Left ventricle myocardium superior (tissue), 1 donor: ENCODE measurements at places on chromosomes 11 and 22. TPM values are rescaled to one million over a fixed set of nuclear protein-coding genes. Genes with fewer than 3 reads are reported as not detected.

FOLR3 gene
- 1.2 TPM for total RNA-seq

ME3 gene
- 29.8 TPM for total RNA-seq

POU2AF1 gene
- 0.62 TPM for total RNA-seq

GVQW3 gene
- total RNA-seq, result 2.3 TPM

P2RX6 gene
- 1.8 TPM for total RNA-seq

ELMOD1 gene
- 0.92 TPM for total RNA-seq

PGA3 gene
- total RNA-seq, result not detected

MAML2 gene
- total RNA-seq, result 4.1 TPM

RGL4 gene
- total RNA-seq, result not detected

RCOR2 gene
- total RNA-seq, result 14.5 TPM

TMEM86A gene
- 4.5 TPM for total RNA-seq

OPCML gene
- 0.37 TPM for total RNA-seq

CCDC188 gene
- 0.27 TPM for total RNA-seq

DNA sequence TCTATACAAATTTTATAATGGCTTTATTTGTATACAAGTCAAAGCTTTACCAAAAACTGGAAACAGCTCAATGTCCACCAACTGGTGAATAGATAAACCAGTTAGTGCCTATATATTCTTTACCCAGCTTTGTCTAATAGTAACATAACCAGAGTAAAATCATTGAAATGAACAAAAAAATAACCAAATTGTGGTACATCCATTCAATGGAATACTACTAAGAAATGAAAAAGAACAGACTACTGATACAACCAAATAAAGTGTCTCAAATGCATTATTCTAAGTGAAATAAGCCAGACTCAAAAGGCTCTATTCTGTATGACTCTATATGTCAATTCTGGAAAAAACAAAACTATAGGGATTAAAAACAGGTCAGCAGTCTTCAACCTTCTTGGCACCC, 40.9 kb upstream of the LDLRAD3 start:
- DNase-seq, result no peak

DNA sequence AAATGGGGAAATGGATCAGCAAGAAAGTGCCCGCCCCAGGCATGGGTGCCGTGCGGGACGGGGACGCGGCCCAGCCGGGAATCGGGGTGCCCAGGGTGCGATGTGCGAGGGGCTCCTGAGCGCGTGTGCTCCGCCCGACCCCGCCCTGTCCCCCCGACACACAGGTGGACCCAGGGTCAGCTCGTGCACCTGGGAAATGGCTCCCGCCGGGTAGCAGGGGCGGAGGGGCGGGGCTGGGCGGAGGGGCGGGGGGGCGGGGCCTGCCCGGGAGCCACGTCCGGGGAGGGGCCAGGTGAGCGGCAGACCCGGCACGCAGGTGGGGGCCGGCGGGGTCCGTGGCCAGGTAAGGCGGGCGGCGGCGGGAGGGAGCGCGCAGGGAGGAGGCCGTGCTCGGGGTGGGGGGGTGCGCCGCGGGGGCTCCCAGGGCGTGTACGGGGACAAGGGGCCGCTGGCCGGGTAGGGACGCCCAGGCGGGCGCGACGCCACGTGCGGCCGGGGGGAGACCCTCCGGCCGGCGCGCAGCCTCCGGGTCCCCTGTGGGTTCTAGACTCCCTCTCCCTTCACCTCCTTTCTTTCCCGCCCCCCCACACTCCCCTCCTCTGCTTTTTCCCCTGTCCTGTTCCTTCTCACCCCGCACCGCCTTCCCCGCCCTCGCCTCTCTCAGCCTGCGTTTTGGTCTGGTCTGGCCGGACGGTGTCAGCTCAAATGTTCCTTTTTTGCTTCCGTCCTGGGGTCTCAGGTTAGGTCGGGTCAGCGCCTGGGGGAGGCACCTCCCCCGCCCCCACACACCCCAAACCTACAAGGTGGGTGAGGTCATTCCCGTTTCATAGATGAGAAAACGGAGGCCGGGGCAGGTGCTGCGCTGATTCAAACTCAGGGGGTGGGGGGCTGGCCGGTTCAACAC, at the start of gene ARHGAP8:
TSS of gene ARHGAP8 (plus strand) at position 291 of the 904 bp plus-strand sequence. CDS start 33,953 bp downstream, outside the sequence.
- no peak for DNase-seq

DNA sequence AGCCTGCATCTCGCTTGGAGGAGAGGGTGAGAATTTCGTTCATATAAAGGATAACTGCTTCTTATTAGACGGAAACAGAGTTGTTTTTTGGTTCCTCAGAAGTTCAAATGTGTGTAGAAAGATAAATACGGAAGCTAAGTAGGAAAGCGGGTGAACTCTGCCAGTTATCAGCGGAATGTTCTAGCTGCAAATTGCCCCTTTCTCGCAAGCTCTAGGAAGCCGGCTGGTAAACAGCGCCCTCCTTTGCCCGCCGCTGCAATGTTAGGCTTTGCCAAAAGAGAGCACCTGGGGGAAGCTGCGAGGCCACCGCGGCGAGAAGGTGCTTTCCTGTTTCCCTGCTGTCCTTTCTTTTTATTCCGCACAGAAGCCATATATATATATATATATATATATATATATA, 67.0 kb downstream of the IGLL5 start:
- no peak for DNase-seq

DNA sequence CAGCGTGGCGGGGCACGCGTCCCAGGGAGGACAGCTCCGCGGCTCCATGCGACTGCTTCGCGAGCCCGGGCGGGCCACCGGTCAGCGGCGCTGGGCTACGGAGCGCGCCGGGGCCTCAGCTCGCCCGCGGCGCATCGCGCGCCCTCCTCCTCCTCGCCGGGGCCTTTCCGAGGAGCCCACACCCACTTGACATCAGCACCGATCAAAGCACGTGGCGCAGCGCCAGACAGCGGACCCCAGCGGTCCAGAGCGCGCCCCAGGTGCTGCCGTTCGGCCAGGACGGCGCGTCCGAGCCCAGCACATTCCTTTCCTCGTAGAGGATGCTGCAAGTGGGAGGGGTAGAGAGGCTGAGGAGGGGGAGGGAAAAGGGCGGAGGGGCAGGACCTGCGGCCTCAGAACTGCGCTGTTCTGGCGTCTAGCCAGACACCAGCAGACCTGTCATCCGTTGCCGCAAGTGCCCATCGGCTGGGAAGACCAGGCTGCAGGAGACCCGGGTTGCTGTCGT, 88.6 kb downstream of the PLEKHA7 start:
- DNase-seq, result peak; percentile 62

DNA sequence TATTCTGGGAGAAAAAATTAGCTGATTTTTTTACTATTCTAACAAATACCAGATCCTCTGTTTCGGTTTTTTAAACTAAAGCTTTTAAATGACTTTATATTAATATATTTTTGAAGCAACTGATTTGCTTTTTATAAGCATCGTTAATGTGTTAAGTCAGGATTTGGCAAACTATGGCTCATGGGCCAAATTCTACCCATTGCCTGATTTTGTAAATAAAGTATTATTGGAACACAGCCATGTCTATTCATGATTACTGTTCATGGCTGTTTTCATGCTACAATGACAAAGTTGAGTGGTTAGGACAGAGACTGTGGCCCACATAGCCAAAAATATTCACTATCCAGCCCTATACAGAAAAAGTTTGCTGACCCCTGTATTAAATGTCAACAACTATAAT, 29.6 kb downstream of the BTBD10 start:
- no peak for DNase-seq

GRCh38 chr11:134170177-134170918, 53.4 kb downstream of the NCAPD3 start:
- no peak for DNase-seq

DNA sequence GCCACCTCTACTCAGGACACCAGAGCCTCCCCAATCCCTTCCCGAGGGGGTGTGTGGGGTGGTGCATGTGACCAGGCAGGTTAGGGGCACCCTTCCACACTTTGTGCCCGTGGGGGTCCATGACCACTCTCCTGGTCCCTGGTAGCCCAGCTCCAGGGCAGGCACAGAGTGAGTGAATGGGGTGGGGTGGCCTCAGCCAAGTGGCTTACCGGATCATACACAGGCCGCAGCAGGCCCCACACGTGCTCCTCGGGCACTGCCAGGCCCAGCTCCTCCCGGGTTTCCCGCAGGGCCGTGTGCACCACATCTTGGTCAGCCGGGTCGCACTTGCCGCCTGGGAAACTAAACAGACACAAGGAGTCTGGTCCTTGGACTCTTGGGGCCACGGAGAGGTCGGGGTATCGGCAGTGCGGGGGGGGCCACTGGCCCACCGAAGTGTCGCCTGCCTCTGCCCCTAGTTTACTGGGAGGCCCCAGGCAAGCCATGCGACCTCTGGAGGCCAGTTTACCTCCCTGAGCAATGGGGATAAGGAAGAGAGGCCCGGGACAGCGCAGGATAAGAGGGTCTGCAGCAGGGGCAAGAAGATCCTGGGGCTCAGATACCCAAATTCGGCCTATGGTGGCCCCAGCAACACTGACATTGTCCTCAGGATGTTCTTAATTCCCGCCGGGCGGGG, 889 bp downstream of the NUDT8 start:
- peak; percentile 54 for DNase-seq

DNA sequence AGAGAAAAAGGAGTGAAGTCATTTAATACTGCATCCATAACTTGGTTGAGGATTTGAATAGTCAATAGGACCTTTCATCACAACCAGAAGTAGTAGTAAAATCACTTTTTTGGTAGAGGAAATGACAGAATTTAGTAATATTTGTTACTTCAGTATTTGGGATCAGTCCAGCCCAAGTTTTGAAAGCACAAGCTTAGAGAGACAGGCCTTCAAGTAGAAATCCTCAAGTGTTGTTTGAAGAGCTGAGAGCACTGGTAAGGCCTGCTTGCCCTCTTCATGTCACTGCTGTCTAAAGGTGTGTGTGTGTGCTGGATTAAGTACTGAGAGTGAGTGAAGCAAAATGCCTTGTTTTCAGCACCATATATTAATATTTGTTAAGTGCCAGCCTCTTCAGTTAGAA, 137.3 kb downstream of the WNT11 start:
- no peak for DNase-seq

DNA sequence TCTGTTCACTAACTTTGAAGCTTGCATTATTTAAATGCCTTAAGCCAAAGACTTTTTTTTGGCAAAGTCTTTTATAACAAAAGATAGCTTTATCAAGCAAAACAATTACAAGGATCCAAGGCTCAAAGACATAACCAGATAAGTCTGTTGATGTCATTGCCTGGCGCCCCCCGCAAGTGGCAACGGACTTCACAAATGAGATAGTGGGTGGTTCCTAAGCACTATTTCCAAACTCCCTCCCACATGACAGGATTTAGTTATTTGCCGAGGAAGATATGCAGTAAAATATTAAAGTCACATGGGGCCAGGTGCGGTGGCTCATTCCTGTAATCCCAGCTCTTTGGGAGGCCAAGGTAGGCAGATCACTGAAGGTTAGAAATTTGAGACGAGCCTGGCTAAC, 194.2 kb upstream of the DDI1 start:
- peak; percentile 34 for DNase-seq

DNA sequence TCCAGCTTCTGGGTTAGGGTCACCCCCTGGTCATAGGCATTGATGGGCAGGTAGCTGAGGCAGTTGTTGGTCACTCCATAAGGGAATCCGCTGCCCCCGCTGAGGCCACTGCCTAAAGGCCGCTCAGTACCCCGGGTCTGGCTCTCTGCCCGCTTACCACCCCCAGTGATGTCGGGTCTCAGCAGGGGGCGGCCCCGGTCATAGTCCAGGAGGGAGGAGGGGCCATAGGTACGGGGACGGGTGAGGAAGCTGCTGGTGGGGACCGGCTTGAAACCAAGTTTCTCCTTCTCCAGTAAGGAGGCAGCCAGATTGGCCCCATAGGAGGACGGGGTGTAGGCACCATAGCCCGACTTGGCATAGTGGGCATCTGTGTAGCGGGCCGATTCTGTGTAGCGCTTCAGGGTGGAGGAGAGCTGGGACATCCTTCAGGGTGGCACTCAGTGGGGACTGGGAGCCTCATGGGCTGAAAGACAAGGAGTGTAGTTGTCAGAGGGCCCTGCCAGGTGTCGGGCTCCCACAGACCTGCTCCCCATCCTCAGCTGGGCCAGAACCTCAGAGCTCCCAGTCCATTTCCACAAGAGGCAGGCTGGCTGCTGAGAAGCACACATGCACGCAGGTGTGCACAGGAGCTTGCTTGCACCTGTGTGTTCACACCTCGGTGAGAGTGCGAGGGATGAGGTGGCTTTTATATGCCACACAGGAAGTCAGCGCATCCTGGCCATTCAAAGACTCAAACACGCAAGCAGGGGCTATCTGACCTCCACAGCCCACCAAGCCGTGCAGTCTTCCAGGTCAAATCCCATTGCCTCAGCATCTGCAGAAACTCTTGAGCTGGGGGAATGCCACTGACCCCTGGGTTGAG, 8.2 kb downstream of the USP2 start:
- no peak for DNase-seq

DNA sequence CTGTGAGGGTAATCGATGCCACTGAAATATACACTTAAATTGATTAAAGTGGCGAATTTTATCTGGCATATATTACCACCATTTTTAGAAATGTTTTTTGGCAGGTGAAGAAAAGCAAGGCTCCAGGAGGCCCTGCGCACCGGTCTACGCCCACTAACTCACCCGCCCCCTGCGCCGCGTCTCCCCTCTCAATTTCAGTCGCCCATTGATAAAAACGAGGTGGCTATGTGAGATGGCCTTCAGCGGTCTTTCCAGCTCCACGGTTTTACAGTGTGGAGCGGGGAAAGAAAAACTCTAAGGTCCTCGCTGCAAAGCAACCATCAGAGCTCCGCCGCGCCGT, 602 bp upstream of the AQP11 start:
- DNase-seq, result no peak

- no peak for DNase-seq
Observed at GRCh38 chr22:27203276-27203660, 545.9 kb downstream of the MIAT start.

- no peak for DNase-seq
Observed at GRCh38 chr11:129605815-129606214, 209.8 kb upstream of the TMEM45B start.

- DNase-seq, result no peak
Observed at GRCh38 chr22:50249341-50250248, 1.5 kb downstream of the HDAC10 start.

GRCh38 chr22:31486951-31487350, 2.7 kb downstream of the EIF4ENIF1 start:
- DNase-seq, result no peak

DNA sequence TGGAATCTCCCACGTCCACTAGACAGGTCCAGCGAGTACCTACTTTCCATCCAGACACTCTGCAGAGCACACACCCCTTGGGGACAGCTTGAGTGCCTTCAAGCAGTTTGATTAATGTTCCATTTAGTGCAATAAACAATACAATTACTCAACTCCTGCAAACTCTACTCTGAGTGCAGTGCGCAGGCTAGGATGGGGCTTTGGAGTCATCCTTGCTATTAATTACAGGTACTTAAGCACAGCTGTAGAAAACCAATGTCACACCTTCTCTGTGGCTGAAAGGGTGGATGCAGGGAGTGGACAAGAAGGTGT, 82.6 kb downstream of the MN1 start:
- DNase-seq, result no peak

DNA sequence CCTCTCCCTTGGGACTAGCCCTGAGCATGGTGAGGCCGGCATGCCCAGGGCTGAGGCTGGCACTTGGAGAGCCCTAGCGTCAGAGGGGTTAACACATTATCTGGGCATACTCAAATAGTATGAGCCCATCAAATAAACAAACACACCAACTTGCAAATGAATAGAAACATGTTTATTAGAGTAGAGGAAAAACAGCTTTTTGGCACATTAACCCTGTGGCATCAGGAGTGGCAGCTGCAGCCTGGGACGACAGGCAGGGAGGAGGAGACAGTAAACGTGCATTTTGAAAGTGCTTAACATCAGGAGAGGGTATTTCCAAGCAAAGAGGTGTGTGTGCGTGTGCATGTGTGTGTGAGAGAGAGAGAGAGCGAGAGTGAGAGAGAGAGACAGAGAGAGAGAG, 684.9 kb downstream of the NTM start:
- DNase-seq, result no peak
